ENCODE measurements at places on chromosomes 11 and 22.

GRCh38 chr11:65499713-65500386, 1.0 kb downstream of the MALAT1 start:
- peak; percentile 51 for DNase-seq

DNA sequence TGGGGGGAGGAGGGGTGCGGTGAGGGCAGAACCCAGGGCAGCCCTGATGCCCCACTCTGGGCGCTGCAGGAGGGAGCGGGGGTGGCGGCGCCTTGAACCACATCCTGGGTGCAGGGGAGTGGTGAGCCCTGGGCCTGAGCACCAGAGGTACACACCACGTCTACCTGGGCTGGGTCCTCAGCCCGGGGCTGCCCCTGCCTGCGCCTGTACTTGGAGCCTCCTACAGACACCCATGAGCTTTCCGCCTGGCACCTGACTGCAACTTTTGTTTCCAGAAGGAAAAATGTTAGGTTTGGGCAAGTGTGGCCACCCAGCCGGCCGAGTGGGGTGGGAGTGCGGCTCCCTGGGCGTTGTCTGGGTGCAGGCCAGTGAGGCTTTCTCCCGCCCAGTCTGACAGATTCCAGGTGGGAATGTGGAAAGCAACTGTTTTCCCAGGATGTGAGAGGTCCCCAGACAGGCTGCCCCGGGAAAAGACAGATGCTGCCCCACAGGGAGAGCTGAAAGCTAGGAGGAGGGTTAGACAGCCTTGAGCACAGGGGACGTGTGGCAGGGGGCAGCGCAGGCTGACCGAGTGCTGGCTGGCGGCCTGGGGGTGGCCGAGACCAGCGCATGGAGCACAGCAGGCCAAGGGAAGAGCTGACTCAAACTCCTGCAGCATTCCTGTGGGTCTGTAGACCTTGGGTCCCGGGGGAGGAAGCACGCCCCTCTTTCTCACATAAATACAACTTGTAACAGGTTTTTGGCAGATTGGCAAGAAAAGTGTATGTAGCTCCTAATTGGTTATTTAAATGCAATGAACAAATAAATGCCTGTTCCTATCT, 44.1 kb downstream of the GNB1L start:
- DNase-seq = peak; percentile 16

DNA sequence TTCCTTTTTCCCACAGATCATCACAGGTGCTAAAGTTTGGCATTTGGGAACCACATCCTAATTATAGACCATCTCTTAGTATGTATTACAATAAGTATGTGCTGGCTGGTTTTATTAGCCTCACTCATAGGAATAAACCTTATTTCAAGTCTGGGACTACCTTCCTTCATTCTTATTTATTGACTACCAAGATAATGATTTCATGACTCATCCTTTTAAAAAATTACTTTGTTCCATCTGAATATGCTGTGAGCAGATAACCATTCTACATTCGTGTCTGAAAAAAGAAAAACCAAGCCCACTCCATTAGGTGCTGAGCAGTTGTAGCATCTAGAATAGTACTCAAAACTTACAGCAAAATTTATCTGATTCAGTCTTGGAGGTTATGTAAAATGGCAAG, 12.3 kb downstream of the TNRC6B start:
- DNase-seq = no peak

DNA sequence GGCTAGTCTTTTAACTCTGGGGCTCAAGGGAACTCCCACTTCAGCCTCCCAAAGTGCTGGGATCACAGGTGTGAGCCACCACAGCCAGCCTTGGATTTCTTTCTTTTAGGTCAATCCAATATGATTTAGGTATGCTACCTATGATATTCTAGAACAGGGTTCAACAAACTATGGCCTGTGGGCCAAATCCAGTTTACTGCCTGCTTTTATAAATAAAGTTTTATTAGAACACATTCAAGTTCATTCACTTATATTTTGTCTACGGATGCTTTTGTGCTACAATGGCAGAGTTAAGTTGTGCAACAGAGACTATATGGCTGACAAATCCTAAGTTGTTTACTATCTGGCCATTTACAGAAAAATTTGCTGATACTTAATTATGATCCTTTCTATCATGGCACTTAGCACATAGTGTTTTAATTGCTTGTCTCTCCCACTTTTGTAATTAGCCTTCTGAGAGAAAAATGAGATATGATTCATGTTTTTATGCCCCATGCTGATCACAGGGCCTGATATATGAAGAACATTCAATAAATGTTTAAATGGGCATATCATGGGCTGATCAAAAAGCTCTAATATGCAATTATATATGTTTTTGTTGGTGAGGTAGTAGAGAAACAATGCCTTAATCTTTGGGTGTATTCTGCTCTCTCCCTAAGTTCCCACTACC, 109.6 kb downstream of the STIM1 start:
- no peak for DNase-seq

- DNase-seq = no peak
Measured at GRCh38 chr11:17563231-17563646, 16.2 kb downstream of the OTOG start.

DNA sequence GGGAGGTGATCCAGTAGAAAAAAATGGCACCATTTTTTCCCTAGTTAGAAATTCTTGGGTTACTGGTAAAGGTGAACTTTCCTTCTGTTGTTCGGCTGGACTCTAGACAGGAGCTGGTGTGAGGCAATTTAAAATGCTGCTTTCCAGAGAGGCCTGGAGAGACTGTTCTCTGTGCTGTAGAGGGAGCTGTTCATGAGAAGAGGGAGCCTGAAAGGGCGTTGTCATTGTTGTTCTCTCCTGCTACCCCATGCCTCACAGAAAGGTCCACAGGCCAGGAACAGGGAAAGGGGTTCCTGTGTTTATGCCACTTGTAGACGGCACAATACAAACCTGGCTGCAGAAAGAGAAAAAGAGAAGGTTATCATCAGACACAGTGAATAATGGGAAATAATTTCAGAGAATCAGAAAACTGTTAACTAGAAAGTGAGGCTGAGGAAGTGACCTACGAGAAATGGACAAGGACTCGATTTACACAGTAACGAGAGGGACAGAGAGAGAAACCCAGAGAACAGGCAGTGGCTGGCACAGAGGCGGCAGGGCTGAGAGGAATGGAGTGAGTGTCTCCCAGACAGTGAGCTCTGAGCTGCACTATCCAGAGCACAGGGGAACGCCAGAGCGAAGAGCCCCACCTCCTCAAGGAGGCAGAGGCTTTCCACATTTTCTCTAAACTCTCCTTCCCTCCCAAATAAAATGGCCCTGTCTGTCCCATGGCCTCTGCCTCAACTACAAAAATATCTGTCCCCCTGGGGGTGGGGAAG, 109.2 kb downstream of the RRM1 start:
- DNase-seq = no peak

- DNase-seq = no peak
Measured at GRCh38 chr11:108751444-108751843, 86.6 kb downstream of the DDX10 start.

- no peak for DNase-seq
Measured at GRCh38 chr11:75190652-75191329, 39.9 kb downstream of the SLCO2B1 start.

DNA sequence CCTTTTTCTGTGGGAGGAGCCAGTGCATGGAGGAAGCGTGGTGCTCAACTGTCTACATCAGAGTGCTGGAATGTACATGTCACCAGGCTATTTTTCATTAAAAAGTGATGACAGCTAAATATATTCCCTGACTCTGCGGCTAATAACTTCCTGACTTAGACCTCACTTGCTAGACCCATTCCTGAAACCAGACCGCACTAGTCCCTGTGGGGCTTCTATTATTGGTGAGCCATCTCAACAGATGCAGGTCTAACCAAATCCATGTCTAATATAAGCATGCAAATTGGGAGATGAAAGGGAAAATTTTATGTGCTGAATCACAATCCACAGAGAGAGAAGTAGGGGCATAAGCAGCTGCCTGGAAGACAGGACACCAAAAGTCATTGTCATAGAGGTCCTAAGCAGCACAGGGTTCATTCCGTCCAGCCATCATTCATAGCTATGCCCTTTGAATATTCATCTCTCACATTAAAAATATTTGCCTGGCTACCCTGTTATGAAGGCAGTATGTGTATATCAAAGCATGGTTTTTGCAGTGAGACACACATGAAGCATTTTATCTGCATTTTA, 110.9 kb upstream of the BLID start:
- DNase-seq = peak; percentile 16

- no peak for DNase-seq
Measured at GRCh38 chr11:120188811-120189455, 21.9 kb upstream of the OAF start.

GRCh38 chr22:25878933-25879332, 136.9 kb downstream of the MYO18B start:
- no peak for DNase-seq

- DNase-seq = no peak
Measured at GRCh38 chr22:35051791-35052190, 14.2 kb upstream of the ISX start.

- DNase-seq = no peak
Measured at GRCh38 chr22:48262596-48263430, 1500.4 kb downstream of the TBC1D22A start.

DNA sequence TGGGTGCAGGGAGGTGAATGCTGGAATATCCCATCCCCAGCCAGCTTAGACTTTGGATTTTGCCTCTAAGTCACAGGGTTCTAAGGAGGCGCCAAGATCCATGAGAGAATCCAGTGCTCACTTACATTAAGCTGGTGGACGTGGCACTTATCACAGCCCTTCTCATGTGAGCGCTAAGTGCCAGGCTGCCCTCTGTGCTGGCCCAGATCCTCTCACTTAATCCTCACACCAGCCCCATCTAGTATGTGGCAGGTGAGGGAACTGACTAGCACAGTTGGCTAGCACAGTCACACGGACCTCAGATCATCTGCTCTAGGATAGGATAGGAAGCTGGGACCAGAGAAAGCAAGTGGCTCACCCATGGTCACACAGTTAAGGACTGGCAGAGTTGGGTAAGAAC, 3.6 kb downstream of the HMOX1 start:
- no peak for DNase-seq

DNA sequence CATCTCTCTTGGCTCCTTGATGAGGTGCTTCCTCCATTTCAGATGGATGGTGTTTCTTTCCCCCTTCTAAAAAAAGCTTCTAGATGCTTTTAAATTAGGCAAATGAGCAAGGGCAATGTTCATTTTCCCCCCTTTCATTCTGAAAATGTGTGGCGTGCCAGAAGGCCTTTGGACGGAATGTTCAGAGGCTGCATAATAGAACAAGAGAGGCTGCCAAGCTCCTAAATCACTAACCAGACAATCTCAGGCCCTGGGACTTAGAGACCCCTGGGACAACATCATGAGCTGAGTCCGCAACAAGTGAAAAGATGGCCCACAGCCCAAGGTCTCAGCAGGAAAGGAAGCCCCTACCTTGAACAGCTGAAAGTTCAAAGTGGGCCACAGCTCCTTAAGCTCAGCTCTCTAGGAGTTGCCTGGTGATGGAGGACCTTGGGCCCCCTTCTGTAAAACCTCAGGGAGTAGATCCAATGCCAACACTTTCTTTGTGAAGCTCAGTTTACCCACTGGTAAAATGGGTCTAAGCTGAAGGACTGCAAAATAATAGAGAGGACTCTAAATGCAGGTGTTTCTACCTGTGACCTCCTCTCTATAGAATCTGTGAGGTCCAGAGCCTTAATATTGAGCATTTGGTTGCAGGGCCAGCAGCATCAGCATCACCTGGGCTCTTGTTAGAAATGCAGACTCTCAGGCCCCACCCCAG, 144.0 kb downstream of the FBXO7 start:
- DNase-seq = no peak

GRCh38 chr11:111336582-111337256, 38.4 kb downstream of the POU2AF3 start:
- DNase-seq = no peak

- no peak for DNase-seq
Measured at GRCh38 chr11:78339483-78339882, 78.1 kb downstream of the GAB2 start.

- no peak for DNase-seq
Measured at GRCh38 chr11:10492084-10492483, 37.0 kb downstream of the AMPD3 start.

- no peak for DNase-seq
Measured at GRCh38 chr11:80109031-80109430, 668.2 kb upstream of the TENM4 start.

GRCh38 chr22:44179196-44179988, 1.3 kb upstream of the PARVG start:
- no peak for DNase-seq

GRCh38 chr22:45485261-45485660, 17.4 kb upstream of the FBLN1 start:
- no peak for DNase-seq

DNA sequence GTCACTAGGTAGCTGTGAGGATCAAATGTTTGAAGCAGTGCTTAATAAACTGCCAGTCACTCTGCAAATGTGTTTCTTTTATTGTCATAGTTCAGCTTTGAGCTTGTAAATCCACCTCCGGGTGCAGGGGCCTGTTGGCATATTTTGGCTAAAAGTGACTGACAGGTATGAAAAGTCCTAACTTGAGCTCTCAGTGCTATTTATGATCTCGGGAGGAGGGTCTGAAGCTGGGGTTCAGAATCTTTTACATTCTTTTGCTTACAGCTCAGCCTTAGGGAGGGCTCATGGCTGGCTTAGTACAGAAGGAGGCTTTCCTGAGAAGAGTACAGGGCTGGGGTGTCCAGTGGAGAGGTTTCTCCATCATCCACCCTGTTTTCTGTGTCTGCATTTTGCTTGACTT, 1.5 kb downstream of the ASPHD2 start:
- no peak for DNase-seq

DNA sequence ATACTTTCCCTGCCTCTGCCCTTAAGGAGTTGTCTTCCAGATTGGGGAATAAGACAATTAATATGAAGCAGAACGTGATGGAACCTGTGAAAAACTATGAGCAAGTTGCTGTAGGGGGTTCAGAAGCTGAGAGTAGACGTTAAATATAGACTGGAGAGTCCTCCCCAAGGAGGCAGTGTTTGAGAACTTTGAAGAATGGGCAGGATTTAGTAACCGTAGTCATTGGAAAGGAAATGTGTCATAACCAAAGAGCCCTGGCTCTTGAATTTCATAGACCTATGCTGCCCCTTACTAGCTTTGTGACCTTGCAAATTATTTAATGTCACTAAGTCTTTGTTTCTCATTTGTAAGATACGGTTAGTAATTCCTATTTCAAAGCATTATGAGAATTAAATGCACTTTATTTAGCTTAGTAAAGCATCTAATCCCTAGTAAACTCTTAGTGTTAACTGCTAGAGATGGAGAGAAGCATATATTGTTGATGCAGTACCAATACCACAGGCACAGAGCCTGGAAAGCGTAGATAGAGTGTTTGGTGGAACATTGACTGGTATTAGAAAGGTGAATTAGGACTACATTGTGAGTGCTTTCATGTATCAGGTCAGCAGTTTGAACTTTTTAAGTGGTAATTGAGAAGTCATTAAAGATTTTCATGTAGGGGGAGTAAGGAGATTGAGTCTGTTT, 54.1 kb downstream of the MCAM start:
- peak; percentile 81 for DNase-seq

GRCh38 chr22:40939202-40939601, 12.0 kb upstream of the RBX1 start:
- DNase-seq = no peak

GRCh38 chr11:74316772-74317505, 5.5 kb upstream of the P4HA3 start:
- no peak for DNase-seq

GRCh38 chr11:34558673-34559072, 45.1 kb upstream of the ELF5 start:
- DNase-seq = no peak

Measured in kidney capillary endothelial cell (primary cell).